Activated CD4-positive, alpha-beta T cell treated with anti-CD3 and anti-CD28 coated beads for 48 hours (primary cell): ENCODE measurements at places on chromosomes 12 and 14.
A peak's percentile ranks its signal among the peaks of the same experiment; 100 is the strongest.

- no peak for DNase-seq
These were observed 6.1 kb upstream of the TSPAN9 start for GRCh38 chr12:3071107-3071506.

- no peak for DNase-seq
These were observed 27.4 kb upstream of the METAP2 start for GRCh38 chr12:95446506-95446900.

DNA sequence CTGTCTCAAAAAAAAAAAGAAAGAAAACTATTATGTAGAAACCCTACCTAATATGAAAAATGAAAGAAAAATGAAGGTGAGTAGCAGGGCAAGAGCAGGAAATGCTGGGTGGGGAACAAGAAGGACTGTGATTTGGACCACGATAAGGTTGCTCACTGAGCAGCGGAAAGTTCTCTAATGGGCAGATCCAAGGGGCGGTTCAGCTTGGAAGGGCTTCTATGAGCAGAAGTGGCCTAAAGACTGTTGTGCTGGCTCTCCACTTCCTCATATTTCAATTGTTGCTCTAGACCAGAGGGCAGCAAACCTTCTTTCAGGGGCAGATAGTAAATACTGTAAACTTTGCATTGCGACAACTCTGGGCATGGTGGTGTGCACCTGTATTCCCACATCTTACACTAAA, 16.3 kb upstream of the NFYB start:
- no peak for DNase-seq

GRCh38 chr12:123062681-123063486, 82.4 kb downstream of the ARL6IP4 start:
- no peak for DNase-seq

DNA sequence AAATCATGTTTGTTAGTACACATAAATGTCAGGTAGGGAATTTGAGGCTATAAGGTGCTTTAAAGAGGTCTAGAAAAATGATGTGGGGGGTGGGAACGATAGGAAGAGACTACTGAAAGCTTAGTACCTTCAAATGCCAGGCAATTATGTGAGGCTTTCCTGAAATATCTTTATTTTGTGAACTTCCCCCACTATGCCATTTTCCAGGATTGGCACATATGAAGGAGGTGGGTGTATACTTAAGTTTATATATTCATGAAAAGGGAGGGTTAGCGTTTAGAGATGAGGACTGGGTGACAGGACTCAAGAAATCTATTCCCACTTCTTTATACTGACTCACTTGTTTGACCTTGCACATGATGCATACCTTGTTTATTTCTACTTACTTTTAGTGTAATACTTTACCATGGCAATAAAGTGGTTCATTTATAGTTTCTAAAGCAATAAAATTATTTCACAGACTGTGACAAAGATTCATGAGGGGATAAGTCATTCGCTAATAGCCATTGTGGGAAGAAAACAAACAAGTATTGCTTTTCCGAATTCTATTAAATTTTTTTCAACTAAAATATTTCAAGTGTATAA, 77.1 kb downstream of the PLEKHA5 start:
- DNase-seq = no peak

DNA sequence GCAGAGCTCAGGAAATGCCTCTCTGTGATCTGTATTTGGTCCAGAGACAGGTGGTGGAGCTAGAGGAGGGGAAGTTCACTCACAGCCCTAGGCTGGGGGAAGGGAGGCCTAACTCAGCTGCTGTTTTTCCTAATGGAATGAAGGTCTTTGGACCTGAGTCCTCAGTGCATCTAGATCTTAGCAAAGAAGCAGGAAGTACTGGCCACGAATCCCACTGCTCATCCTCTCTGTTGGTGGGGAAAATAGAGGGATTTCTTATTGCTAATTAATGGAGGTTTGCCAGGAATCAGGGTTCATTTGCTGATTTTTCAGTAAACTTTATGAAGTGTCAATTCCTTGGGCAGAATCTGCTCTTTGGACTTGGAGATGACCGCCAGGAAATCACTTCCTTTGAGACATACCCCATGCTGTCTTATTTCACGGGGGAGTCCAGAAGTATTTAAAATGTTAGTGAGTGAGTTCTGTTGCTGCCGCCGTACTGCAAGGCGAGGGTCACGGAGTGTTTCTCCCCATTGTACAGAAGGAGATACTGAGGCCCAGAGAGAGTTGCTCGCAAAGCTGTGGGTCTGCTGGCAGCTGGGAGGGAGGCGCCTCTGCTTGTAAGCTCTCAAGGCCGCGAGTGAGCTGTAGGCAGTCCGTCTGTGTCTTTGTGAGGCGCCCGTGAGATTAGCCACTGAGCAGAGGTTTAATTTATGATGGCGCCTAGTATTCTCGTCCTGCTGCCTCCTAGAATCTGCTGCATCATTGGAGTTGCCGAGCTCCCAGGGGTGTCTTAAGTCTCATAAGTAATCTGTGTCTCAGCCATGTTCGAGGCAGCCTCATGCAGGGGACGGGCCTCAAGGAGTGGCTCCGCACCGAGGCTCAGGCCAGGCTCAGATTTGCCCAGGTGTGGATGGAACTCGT, 88.2 kb downstream of the TSPAN9 start:
- no peak for DNase-seq

DNA sequence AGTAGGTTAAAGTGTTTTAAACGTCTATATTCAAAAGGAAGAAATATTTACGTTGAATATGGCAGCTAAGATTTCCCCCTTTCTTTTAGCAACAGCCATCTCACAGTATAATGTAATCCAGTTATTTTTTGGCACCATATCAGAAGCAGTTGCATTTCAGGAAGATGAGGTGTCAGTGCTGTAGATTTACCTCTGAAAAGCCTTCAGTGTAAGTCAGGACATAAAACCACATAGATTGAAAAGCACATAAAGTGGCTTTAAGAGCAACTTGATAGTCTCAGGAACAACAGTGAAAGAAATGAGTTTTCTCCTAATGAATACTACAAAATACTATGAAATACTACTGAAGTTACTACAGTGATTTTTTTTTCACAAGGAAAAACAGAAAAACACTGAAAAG, 6.9 kb downstream of the MLH3 start:
- no peak for DNase-seq

GRCh38 chr14:93033983-93034670, 81.6 kb downstream of the ITPK1 start:
- peak; percentile 42 for DNase-seq

GRCh38 chr14:50025776-50026175, 90.6 kb downstream of the VCPKMT start:
- peak; percentile 44 for DNase-seq

GRCh38 chr12:96711364-96711763, 195.7 kb upstream of the NEDD1 start:
- no peak for DNase-seq

- DNase-seq = no peak
These were observed 113.6 kb upstream of the RAP1B start for GRCh38 chr12:68497107-68497506.

DNA sequence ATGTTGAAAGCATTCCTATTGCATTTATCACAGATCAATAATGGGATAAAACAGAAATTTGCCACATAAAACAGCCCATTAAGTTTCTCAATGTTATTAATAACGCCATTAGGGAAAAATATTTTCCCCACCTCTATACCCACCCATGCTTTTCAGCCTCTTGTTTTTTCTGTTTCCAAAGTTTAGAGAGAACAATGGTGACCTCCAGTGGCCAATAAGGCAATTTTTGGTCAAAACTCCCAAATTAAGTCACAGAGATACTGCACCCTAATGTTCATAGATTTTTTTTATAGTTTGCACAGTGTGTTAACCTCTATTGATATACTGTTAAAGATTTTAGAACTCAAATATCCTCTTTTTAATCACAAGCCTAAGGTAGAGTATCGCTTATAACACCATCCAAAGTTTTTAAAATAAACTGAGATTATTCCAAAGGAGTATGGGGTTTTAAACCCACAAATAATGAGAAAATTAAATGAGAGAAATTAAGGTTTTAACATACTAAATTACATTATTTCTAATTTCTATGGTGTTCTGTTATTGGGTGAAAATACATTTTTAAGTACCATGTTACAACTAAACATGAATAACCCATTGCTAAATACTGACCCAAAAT, 184.7 kb upstream of the DCN start:
- no peak for DNase-seq

GRCh38 chr12:7108003-7108795, 815 bp downstream of the C1RL start:
- peak; percentile 86 for DNase-seq

DNA sequence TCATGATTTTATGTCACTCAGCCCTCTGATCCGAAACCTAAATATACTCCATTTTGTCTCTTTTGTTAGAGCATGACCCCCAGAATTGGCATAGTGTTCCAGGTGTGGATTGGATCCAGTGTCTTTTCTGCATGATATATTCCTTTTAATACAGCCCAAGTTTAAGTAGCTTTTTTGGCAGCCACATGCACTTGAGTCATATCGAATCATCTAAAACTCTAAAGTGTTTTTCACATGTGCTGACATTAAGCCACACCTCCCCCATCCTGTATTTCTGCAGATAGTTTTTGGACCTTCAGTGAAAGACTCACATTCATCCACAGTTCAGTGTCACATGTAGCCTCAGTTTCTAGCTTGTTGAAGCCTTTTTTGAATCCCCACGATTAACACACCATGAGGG, 30.6 kb downstream of the BORCS5 start:
- DNase-seq = peak; percentile 15

GRCh38 chr12:33427071-33427470, 12.5 kb downstream of the SYT10 start:
- no peak for DNase-seq

- DNase-seq = no peak
These were observed 95.4 kb upstream of the CDKN3 start for GRCh38 chr14:54301359-54301758.

- no peak for DNase-seq
These were observed 100.5 kb upstream of the STXBP6 start for GRCh38 chr14:25150401-25150800.

GRCh38 chr12:108881953-108882352, 2.1 kb downstream of the DAO start:
- DNase-seq = no peak

- peak; percentile 29 for DNase-seq
These were observed 94.8 kb downstream of the LRP6 start for GRCh38 chr12:12171991-12172511.

DNA sequence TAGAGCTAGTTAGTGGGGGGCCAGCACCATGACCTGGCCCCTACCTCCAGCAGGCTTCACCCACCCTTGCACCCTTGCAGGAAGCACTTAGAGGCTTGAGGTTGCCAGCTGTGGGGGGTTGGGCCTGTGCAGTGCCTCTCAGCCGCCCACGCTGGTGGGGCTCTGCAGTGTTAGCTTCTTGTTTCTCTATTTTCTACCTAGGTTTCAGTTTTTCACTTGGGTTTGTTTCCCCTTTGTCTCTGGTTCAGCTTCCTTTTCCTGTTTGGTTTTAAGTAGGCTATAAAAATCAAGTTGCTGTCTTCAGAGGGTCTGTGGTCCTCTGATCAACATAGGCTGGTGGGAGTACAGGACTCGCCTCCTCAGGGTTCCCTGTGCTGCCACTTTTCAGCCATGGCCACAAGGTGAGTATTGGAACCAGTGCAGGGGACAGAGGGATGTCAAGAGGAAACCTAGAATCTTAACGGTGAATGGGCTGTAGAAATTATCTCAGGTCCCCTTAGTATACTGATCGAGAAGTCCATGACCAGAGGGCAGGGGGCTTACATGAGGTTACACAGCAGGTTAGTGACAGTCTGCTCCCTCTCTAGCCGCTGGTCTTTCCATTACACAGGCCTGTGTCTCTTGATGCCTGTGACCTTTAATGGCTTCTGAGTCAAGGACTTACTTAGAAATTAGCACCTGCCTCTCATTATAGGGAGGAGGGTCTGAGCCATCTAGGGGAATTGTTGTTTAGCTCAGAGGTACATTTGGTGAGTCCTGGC, at the start of gene EVL:
TSS of gene EVL (plus strand) at position 312 of the 761 bp plus-strand sequence. CDS start at position 391, 79 bp downstream.
- peak; percentile 91 for DNase-seq

DNA sequence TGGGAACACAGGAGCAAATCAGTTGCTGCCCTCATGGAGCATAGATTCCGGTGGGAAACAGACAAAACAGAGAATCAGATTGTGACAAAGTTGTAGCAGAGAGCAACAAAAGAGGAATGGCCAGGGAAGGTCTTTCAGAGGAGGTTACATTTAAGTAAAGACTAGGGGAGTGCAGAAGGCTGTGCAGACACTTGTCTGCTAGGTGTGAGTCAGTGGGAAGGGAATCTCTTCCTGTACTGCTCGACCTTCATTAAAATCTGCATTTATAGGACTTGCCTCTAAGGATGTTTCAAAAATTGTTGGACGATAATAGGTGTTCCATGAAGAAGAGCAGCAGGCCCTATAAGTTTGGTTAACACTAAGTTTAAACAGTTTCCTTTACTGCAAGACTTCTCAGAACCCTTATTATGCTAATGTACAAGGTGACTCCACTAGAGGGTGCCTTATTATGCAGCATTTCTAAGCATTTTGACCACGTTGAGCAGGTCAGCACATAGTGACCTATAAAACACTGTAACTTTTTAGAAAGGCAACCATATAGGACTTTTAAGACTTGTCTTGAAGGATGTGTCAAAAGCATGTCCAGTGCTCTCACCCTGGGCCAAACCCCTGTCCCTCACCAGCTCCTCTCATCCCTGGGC, 91.8 kb upstream of the RIC8B start:
- DNase-seq = no peak

GRCh38 chr12:87756111-87756510, 273.1 kb downstream of the C12orf50 start:
- no peak for DNase-seq

DNA sequence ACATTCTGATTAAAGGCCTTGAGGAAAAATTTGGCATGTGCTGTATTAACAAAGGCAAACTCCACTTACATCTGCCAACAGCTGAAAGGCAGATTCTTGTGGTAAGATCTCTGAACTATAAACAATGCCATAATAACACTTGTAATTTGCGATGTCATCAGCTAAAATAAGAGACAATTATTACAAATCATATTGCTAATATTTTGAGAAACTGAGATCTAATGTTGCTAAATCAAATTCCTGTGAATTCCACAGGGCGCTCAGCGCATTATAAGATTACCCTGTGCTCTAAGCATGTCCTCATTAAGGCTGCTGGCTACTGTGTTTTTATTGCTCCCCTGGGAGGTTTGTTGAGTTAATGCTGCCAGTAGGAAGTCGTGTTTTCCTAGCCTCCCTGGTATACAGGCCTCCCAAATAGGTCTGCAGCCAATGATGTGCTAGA, 244.8 kb downstream of the DACT1 start:
- no peak for DNase-seq

GRCh38 chr12:29241821-29242591, 92.9 kb downstream of the FAR2 start:
- peak; percentile 26 for DNase-seq

DNA sequence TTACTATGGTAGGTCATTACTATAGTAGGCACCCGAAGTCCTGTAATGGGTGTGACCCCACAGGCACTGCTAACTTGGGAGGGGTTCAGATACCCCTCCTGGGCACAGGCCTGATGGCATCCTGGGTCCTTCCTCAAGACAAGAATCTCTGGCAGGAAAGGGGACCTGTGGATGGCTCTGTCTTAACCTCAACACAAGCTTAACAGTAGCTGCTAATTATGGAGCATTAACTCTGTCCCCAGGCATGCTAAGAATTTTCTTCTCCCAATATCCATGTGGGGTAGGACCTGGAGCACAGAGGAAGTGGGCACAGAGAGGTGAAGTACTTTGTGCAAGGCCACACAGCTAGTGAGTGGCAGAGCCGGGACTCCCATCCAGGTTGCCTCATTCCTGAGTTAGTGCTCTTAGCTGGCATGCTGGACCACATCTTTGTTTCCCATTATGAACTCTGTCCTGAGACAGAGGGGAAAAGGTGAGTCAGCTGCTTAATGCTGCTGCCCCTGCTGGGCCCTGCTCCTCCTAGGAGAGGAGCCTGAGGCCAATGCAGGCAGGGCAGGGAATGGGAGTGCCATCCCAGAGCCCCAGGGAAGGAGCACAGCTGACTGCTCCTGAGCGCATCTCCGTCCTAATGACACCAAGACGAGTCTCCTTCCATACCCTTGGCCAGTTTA, 32.1 kb downstream of the GALNT16 start:
- no peak for DNase-seq
